Stimulated activated memory B cell treated with anti-CD40 and anti-IgM and Interleukin-4, amounts not matched to agents 10 μg/mL and 1 μg/mL and 100 μg/mL, for 72 hours (primary cell): ENCODE measurements at places on chromosomes 4 and X.

DNA sequence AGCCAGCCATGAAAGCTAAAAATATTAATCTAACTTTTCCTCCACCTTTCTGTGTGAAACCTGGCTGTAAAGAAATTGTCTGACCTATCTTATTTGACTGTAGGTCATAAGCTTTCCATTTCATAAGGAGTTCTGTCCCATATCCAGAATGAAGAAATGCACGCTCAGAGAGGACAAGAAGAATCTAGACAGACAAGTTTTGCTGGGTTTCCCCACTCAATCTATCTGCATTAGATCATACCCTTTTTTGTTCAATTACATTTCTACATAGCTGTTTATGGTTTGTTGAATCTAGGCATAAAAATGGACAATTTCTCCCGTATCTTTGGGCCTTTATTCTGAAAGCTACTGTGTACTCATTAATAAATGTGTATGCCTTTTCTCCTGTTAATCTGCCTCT is 1495.1 kb downstream of the C4orf33 start:
- no peak for ATAC-seq

DNA sequence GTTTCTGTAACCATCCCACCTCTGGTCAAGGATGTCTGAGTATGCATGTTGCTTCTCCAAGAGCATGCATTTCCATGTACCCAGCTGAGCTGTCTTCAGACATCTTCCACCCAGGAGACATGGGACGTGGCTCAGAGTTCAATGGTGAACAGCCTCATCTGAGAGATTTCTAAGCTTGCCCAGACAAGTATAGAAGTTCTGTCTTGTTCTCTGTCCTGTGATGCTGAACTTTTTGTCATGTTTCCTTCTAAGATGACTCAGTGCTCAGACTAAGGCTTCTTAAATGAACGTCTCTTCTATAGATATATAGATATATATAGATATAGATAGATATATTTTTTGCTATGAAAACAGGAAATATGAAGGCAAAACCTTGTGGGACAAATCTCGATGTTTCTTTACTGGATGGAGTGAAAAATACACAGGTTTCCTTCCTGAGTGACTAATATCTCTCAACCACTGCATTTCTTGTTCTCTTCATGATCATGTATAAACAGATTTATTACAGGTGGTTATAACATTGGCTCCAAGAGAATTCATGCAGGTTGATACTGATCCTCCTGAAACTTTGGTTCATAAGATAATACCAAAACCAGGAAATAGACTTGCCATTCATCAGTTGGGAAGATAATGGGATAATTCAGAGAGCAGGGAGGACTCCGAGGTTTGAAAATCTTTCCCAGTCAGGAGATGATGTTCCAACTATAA is 168.2 kb downstream of the ZNF518B start:
- no peak for ATAC-seq

DNA sequence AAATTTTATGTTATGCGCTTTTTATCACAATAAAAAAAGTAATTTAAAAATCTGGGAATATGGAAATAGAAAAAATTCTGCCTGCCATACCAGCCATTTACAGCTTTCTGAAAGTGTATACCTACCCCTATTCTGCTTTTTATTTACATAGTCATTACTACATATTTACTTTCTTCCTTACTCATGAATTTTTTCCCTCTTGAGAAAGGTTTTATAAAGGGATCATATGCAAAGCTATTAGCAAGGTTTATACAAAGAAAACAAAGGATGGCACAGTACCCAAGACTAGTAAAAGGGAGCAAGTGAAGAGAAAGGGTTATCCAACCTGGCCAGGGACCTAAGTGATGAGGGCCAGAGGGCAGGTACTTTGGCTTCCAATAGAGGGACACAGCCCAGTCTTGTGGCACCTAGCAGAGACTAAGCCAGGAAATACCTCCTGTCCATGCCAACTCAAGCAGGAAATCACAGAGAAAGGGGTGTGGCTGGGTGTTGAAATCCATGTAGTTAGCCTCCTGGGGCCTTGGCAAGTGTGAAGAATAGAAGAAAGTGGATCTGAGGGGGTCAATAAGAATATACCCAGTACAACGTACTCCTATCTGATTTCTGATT is 207.3 kb upstream of the VEGFC start:
- peak; percentile 34 for ATAC-seq

- no peak for ATAC-seq
Measured at GRCh38 chrX:68462197-68462596, 28.9 kb upstream of the OPHN1 start.

DNA sequence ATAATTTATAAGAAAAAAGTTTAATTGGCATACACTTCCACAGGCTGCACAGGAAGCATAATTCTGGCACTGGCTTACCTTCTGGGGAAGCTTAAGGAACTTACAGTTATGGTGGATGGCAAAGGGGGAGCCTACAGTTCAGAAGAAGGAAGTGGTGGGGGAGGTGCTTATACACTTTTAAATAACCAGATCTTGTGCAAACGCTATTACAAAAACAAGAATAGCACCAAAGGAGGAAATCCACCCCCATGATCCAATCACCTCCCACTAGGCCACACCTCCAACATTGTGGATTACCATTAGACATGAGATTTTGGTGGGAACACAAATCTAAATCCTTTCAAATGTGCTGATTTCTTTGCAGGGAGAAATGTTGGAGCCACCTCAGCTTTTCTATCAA is 287.7 kb downstream of the CPXCR1 start:
- ATAC-seq, result no peak

- ATAC-seq, result no peak
Measured at GRCh38 chrX:10341309-10341708, 184.5 kb downstream of the CLCN4 start.

- no peak for ATAC-seq
Measured at GRCh38 chr4:151862766-151863165, 102.0 kb upstream of the GATB start.
